Vagina (tissue), 2 donors: ENCODE measurements at places on chromosomes 12 and 14.

- DNase-seq: no peak
Measured at GRCh38 chr12:93242154-93242972, 135.4 kb upstream of the NUDT4 start.

- DNase-seq: no peak
Measured at GRCh38 chr12:40226705-40227104, 1.9 kb downstream of the LRRK2 start.

GRCh38 chr14:97166497-97166896 is 369.3 kb downstream of the VRK1 start:
- DNase-seq: no peak

GRCh38 chr14:105088812-105089745 is 23.8 kb upstream of the GPR132 start:
- peak; percentile 92 for DNase-seq

- no peak for DNase-seq
Measured at GRCh38 chr14:49898485-49898884, 5.6 kb downstream of the ARF6 start.

- peak; percentile 91 for DNase-seq
Measured at GRCh38 chr14:94466706-94467370, 9.2 kb downstream of the SERPINA9 start.
